ENCODE measurements at places on chromosomes 11 and 22.
A peak's percentile ranks its signal among the peaks of the same experiment; 100 is the strongest.

DNA sequence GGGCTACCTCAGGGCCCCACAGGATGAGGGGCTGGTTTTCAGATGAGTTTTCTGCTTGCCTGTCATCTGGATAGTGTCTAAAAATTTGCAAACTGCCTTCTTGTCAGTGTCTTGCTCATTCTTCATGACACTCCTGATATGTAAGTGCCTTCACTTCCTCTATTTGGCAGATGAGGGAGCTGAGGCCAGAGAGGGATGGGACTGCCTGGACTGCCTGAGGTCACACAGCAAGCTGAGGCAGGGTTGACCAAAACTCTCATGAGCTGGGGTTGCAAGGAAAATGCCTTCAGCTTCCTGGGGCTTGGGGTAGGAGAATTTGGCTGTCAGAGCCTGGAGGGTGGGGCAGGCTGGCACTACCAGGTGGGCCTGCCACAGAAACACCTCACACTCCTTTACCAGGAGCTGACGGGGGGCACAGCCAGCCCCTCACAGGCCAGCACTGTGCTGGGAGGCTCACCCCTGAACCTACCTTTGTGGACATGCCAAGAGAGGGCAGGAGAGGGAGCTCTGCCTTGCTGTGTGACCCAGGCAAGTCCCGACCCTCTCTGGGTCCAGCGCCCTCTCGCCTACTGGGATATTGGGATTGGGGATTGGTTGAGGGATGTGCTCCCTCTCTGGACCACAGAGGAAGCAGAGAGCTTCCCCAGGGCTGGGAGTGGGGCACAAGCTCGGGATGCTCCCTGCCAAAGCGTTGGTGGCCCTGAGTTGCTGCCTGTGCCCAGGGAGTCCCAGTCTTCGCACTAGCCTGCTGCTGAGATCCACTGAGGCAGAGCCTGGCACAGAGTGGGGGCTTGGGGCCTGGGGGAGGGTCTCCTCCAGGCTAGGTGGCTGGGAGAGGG, 1.9 kb upstream of the P2RY6 start:
- DNase-seq, result no peak

DNA sequence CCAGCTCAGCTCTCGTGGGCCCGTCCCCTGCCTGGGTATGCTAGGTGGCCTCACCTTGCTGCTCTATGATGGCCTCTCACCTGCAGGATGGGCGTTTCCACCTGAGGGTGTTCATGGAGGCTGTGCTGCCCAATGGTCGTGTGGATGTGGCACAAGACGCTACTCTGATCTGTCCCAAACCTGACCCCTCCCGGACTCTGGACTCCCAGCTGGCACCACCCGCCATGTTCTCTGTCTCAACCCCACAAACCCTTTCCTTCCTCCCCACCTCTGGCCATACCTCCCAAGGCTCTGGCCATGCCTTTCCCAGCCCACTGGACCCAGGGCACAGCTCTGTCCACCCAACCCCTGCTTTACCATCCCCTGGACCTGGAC, 2.1 kb downstream of the ZP1 start:
- no peak for DNase-seq

DNA sequence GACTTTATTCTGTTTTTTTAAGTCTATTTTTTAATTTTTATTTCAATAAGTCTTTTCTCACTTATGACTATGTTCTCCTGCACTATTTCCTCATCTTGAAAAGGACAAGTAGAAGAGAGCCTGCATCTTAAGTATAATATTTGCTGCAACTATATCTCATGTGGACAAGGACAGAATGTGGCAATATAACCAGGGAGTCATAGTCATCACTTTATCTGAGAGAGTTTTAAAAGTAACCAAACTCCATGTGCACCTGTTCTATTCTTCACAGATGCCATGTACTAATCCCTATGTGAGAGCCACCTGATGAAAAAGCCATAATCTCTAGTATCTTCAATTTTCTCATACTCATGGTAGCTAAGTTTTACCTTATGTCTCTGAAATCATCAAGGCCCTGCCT, 104.2 kb upstream of the SOX6 start:
- DNase-seq, result no peak

GRCh38 chr11:776561-777287, 563 bp downstream of the GATD1 start:
- no peak for DNase-seq

DNA sequence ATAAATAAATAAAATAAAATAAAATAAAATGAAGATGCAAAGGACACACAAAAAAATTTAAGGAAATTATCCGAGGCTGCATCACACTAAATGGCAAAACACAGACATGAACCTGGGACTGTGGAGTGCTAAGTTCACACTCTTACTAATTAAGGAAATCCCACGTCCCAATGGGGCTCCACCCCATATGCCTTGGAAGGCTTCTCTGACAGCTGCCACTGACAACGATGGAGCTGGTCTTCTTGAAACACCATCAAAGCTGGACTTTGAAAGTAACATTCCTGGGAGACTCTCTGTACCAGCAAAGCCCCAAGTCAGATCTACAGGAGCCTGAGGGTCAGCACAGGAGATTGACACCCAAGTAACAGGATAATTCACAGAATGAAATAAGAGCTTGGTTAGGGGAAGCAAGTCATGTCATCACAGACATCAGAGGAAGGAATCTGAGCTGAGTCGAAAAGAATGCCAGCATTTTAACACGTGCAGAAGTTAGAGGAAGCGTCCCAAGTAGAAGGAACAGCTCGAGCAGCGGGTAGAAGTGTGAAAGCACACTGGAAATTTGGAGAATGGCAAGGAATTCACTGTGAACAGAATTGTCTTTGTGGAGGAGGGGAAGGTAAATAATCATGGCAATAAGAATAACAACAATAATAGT, 13.8 kb downstream of the TPST2 start:
- peak; percentile 19 for DNase-seq

GRCh38 chr11:36326524-36327419, 30.7 kb downstream of the PRR5L start:
- no peak for DNase-seq

GRCh38 chr22:45180146-45180679, 16.5 kb downstream of the NUP50 start:
- DNase-seq, result no peak

GRCh38 chr22:28894334-28894733, 11.0 kb downstream of the ZNRF3 start:
- no peak for DNase-seq

DNA sequence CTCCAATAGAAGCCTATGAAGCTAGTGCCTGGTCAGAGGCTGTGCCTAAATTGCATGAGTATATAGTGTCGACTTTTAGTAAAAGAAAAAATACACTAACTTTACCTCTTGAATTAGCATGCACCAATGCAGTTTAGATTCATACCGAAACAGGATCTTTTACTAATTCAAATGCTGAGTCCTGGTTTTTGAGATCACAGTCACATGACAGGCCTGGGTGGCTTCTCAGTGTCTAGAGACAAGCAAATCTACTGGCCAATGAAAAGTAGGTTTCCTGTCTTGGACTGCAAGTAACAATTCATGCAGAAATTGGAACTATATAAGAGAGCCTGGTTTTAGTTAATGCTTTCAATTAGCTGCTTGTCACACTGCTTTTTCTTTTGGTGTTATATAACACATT, 7.2 kb downstream of the ARHGEF12 start:
- no peak for DNase-seq

DNA sequence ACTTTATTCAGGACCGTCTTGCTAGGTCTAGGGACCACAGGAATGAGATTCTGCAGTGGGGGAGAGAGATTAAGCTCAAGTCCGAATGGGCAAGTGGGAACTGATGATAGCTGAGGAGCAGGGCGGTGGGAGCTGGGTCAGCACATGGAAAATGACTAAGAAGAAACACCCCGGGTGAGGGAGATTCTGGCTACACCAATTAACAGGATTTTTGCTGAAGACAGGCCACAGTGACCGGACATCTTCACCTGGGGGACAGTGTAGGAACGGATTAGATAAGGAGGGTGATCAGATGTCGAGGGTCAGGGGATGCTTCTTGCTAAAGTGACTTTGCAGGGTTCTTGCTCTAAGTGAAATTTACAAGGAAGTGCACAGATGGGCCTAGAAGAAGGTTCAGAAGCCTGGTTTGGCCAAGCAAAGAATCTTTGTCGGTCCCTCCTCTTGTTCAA, 8.5 kb upstream of the DGCR8 start:
- no peak for DNase-seq

- DNase-seq, result no peak
These were observed 2.7 kb downstream of the PITPNM1 start for GRCh38 chr11:67502328-67502979.

- peak; percentile 67 for DNase-seq
These were observed 16.8 kb downstream of the KCNJ11 start for GRCh38 chr11:17371614-17372013.

- no peak for DNase-seq
These were observed 81.4 kb downstream of the WNT7B start for GRCh38 chr22:45895436-45896152.

GRCh38 chr11:34464591-34465051, 25.9 kb downstream of the CAT start:
- DNase-seq, result peak; percentile 7

- peak; percentile 84 for DNase-seq
These were observed 92.6 kb downstream of the DEPDC5 start for GRCh38 chr22:31846161-31847115.

DNA sequence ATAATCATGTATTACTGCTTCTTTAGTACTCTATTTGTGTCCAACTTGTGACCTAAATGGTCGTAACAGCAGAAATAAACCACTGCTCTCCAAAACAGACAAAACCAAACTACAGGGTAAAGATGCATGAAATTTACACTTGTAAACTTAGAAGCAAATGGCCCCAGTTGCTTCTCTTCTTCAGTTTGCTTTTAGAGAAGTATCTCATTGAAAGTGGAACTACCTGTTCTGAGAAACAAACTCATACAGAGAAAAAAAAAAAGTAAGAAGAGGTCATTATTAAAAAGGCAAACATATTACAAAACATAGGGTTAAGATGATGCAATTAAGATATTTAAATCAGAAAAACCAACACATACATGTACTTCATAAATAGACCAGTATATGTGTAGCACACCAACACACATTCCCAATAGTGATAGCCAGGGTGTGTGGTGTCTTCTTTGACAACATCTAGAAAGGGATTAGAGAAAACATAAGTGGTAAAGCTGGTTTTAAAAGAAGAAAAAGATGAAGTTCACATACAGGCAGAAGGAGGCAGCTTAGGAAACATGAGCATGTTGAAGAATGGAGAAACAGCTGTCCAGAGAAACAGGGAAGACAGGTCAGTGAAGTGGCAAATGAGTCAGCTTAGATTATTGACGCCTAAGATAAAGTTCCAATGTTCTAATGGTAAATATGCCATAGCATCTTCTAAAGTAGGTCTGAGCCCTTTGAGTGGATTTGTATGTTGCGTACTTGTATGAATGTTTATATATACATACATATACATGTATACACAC, 844.7 kb upstream of the CCDC90B start:
- DNase-seq, result no peak

DNA sequence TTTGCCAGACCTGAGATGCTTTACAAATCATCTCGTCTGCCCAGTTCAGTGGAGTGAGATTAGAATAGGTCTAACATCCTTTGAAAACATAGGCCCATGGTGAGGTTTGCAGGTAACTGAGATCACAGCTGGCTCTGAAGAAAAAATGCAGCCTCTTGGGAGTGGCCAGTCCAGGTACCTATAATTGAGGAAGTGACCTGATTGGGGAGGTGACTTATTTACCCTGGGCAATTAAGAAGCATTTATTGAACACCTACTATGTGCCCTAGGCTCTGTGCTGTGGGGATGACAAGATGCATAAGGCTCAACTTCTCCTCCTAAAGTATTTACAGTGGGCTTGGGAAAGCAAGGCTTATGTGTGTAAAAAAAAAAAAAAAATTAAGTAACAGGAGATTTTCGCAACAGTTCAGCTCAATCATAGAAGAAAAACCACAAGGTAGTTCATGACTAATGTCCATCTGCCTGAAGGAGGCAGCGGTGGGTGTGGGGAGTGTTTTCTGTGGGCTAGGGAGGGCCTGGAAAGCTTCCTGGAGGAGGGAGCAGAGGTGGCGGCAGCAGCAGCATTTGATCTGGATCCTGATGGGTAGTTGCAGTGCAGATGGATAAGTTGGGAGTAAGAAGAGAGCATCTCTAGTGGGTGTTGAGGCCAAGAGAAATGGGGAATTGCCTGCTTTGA, 16.1 kb downstream of the MICAL2 start:
- DNase-seq, result peak; percentile 88

- no peak for DNase-seq
These were observed 64.7 kb downstream of the NRXN2 start for GRCh38 chr11:64658265-64658664.

DNA sequence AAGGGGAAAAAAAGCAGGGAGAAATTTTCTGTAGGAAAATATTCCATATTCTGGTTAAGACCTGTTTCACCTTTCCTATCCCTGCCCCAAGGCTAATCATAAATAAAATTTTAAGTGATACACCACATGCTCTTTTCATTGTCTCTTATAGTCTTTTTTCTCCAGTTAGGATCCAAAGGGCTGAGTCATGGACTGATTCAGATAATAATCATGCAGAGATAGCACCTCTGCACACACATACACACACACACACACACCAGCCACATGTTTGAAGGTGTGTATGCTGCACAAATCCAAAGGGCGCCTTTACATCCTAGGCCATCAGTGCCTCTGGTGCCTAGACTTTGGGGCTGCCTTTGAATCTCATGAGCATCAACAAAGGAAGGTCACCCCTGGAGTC, 35.5 kb upstream of the CWF19L2 start:
- no peak for DNase-seq

DNA sequence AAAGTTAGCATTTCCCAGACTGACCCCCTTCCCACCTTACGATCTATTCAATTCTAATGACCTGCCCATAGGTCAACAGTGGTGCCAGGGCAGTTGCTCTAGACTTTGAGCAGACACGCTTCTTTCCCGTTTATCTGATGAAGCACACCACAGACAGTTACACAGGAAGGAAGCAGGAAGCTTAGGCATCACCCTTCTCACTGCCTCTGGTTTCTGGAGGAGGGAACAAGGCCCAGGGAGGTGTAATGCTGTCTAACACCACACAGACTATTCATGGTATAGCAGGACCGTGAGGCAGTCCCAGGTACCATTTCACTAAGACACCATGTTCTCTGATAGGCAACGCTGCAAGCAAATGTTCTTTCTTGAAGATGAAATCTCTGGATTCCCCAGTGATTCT, 279.4 kb downstream of the NTM start:
- no peak for DNase-seq

DNA sequence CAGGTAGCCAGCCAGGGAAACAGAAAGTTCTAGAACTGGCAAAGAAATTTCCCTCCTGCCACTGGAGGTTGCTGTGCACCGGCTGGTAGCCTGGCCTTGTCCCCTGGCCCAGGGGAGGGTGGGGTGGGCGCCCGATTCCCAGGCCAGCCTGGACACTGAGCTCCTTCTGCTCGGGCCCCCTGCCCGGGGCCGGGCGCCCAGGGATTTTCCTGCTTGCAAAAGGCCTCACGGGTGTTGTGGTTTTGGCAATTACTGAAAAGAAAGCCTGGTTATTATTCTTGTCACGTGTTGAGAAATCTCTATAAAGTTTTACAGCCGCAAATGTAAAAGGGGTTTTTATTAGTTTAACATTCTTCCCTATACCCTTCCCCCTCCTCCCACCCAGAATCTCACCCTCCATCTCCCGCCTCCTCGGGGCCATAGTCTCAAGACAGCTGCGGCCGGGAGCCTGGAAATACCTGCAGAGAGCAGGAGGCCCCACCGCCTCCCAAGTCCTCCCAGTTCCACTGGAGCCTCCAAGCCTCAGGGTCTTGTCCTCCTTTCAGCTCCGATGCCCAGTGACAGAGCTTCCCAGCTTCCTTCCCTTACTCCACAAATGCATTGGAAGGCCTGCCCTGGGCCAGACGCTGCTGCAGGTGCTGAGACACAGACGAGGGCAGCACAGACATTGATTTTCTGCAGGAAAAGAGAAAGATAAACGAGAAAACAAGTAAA, 1515.6 kb downstream of the TBC1D22A start:
- no peak for DNase-seq
